ENCODE measurements at places on chromosomes 1 and 21.
A peak's percentile ranks its signal among the peaks of the same experiment; 100 is the strongest.

DNA sequence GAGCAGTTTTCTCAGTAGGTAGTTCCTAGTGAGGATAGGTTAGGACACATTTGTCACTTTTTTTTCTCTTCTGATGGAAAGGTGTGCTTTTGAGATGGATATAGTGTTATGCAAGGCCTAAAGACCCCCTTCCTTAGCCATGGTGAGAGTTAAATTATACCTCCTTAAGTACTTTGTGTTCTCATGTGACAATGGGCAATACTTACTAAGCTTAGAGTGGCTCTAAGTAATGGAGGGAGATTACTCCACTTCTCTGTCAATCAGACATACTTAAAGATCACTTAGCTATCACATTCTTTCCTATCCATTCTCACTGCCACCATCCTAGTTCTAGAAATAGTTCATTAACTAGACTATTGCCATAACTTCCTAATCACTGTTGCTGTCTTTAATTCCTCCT lies 265.6 kb downstream of the PBX1 start:
- DNase-seq = no peak

DNA sequence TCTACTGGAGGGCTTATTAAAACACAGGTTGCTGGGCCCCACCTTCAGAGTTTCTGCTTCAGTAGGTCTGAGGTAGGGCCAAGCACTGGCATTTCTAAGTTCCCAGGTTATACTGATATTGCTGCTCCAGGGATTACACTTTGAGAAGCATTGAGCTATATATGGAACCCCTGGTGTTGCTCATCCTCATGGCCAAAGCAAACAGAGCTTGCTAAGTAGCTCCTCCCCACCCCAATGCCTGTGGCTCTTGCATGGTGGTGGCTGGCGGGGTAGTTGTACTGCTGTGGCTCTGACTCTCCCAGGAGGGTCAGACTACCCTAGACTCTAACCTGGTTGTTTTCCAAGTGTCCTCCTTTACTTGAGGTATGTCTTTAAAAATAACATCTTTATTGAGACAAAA lies 143.6 kb downstream of the SPATA46 start:
- DNase-seq = no peak

DNA sequence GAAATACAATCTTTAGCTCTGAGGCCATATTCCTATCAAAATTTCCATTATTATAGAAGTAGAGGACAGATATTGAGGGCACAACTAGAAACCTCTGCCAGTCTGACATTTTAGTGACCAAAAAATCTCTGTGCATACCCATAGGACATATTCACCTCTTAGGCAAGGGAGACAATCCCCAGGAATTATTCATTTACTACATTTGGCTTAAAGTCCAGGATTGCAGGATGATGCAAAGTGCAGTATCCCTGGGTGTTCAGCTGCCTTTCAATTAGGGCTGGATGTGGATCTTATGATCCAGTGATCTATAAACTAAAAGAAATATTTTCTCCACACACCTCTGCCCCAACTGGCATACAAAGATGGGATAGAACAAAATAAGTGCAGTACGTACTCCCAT lies 50.9 kb downstream of the PTGS2 start:
- DNase-seq = no peak

DNA sequence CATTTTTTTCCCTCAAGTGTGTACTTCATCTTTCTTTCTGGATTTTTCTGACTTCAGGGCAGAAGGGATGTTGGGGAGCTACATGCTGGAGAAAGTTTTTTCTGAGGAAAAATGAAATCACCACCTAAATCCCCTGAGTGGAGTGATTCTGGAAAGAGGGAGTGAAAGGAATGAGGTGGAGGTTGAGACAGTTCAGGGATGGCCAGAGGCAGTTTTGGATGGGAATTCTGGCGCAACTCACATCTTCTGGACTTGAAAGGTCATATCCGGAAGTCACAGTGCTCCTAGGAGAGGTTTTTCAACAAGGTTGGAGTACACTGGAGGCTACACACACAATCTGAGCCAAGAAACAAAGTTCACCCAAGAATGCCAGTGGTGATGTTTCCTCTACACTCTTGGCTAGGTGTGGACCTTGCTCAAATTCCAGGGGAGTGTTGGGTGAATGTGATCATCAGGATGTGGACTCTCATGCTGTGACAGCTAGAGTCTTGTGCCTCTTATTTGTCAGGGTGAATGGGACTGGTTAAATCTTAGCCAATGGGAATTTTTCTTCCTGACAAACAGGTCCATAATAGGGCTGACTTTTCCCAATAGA lies 161.5 kb downstream of the HLX start:
- no peak for DNase-seq

DNA sequence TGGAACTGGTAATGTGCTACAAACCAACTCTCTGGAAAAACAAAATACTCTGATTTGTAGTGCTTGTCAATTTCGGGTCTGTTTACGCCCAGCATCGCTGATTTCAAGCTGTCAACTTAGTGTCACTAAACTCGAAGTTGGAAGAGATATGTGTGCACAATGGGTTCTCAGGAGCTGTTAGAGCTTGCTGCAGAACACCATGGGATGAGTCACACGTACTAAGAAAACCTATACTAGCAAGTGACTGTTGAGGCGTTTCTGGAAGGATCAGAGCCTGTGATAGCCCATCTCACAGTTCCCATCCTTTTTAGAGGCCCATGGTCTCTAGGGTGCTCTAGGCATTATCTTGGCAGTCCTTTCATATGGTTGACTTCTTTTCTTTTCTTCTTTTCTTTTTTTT lies 14.3 kb downstream of the GMEB1 start:
- DNase-seq = no peak

GRCh38 chr1:186887203-186887602 lies 58.5 kb downstream of the PLA2G4A start:
- no peak for DNase-seq

- DNase-seq = no peak
Measured at GRCh38 chr1:234672349-234673135, 62.6 kb upstream of the IRF2BP2 start.

- DNase-seq = no peak
Measured at GRCh38 chr1:67745875-67746698, 61.1 kb downstream of the GADD45A start.

DNA sequence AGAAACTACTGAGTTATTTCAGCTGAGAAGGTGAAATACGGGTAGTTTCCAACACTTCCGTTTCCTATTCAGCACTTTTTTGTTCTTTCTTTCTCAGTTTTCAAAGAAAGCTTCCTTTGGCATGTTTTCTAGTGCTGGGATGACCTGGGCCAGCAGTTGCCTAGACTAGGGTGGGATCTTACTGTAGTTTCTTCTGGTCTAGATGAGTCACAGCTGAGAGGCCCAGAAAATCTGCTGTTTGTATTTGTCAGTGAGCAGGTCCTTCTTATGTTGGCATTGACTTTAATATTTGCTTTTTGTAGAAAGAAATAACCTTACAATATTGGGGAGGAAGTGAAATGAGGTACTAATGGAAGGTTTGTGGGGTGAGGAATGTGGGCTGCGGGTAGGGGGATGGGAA lies 22.2 kb downstream of the C1orf21 start:
- peak; percentile 21 for DNase-seq

GRCh38 chr1:81414488-81415015 lies 386.2 kb upstream of the ADGRL2 start:
- DNase-seq = peak; percentile 20

DNA sequence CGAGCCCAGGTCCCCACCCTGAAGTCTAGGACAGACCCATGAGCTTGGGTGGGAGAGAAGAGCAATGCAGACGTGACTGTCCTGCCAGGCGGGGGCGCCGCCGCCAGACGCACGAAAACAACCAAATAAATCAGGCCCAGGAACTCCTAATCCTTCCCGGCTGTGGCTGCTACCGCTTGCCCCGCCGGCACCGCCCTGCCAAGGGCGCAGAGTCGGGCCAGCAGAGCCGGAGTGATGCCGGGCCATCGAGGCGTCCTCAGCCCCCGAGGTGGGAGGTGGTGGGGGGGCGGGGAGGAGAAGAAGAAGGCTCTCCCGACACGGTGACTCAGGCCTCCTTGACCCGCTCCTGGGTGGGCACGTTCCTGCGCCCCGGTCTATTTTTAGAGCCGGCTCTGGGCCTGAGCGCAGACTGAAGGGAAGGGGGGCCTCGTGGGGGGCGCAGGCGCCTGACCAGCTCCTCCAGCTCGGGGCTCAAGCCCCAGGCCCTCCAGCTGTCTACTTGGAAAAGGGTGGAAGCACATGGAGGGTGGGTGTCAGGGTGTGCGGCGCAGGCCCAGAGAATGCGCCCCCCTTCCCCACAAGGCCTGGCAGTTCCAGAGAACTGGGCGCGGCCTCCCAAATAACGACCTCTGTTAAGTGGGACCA lies 10.7 kb upstream of the COL16A1 start:
- DNase-seq = peak; percentile 46

DNA sequence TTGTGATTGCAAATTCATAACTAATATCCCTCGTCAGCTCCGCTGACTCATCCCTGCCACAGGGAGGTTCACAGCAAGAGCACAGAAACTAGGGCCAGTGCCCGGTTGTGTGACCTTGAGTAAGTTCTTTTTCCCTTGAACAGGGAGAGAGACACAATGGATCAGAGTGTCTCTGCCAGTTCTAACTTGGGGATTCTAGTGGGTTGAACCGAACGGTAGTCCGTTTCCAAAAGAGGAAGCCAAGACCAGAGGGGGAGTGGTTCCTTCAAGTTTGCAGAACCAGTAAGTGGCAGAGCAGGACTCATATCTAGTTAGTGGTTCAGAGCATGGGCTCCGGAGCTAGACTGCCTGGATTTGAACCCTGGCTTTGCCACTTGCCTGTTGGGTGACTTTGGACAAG lies 4.9 kb upstream of the SHISA4 start:
- DNase-seq = peak; percentile 86

- DNase-seq = no peak
Measured at GRCh38 chr1:175580841-175581240, 162.6 kb downstream of the TNR start.

- DNase-seq = peak; percentile 35
Measured at GRCh38 chr1:228830954-228831481, 95.7 kb downstream of the RHOU start.

DNA sequence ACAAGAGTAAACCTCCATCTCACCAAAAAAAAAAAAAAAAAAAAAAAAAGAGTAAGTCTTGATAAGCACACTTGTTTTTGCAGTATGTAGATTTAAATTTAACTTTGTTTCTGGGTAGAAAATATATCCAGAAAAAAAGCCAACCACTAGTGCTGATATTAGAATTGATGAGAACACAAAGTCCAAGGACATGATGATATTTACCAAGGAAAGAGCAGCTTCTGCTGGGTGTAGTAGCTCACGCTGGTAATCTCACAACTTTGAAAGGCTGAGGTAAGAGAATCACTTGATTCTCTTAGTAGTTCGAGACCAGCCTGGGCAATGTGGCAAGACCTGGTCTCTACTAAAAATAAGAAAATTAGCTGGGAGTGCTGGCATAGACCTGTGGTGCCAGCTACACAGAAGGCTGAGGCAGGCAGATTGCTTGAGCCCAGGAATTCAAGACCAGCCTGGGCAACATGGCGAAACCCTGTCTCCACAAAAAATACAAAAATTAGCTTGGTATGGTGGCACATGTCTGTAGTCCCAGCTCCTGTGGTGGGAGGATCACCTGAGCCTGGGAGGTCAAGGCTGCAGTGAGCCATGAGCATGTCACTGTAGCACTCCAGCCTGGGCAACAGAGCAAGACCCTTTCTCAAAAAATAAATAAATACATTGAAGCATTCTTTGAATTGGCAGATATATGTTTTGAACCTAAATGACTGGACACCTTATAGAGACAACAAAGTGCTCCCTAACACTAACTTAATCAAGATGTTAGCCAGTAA lies 63.6 kb upstream of the CACYBP start:
- no peak for DNase-seq

DNA sequence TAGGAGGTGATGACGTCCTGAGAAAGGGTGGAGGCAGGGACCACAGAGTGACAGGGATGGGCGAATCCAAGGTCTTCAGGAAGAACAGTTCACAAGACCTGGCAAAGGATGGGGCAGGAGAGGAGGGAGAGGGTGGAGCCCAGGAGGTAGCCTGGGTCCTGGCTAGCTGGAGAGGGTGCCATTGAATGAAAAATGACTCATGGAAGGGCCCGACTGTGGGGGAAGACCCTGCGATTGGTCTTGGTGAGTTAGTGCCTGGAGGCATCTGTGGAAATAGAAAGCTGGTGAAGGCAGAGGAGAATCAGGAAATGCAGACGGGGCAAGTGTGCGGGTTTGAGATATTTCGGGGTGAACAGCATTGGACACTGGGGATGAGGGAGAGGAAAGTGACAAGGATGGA lies 60.3 kb upstream of the SLC45A1 start:
- DNase-seq = no peak

DNA sequence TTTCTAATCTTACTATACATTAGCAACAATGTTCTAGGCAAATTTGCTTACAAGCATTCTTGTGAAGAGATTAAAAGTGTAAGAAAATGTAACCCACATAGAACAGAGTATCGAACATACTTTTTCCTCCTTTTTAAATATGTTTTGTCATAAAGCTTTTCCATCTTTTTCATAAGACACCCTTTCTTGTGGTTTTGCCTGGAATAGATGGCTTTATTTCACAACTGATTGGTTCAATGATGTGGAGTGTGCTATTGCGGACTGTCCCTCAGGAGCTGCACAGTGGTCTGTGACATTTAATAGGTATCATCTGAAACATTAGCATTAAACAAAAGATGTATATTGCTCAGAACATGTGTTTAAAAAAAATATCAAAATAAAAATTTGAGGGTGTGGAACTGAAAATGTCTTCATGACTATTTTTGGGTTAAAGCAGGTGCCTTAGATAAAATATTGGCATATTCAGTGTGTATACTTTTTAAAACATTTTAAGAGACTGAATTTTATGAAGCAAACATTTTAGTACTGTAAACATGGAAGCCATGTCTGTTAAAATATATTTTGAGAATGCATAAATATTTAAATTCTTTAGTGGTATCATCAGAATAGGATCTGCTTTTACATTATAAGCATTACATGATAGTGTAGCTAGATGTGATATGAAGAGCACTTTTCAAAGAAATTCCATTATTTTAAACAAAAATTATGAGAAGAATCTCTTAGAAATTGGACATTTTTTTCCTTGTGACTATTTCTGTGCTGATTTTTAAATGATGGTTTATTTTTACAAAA lies 48.3 kb upstream of the C1orf146 start:
- DNase-seq = no peak

DNA sequence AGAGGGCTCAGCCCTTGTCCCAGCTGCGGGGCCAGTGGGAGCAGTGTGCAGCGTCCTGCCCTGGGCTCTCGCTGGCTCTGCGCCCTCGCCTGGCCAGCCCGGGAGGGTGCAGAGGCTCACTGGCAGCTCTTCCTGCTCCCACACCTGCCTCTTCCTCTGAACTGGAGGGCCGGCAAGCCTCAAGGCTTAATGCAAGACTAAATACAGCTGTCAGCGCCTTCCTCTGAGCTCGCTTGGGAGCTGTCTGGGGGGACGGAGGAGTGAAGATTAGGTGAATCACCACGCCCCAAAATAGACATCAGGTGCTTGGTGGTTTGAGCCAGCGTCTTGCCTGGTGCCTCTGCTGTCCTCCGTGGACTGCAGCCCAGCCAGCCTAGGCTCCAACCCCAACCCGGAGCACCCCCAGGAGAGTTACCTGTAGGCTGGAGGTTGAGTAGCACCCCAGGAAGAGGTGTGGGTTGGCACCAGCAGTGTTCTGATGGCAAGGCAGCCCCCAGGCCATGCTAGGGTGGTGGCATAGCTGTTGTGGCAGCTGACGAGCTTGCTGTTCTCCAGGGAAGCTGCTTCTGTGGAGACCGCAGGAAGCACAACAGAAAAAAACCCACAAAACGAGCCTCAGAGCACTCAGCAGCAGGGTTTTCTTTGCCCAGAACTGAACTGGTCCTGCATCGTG lies 36.9 kb downstream of the UMODL1 start:
- peak; percentile 70 for DNase-seq
